ENCODE measurements at places on chromosomes 2 and 18.

DNA sequence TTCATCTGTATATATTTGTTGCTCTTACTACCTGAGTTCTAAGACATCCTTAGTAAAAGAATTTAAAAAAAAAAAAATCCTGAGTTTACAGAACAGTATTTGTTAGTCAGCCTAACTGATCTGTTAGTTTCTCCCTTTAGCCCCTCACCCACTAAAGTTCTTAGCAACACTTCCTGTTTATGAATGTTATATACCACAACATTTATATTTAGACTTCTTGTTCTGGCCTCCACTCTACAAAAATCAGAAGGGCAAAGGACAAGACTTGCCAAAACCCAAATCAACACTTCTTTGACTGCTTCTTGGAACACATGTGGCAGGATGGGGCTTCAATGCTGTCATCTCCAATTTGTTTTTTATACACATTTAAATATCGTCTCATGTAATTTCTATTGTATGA is 71.1 kb downstream of the MGAT5 start:
- no peak for DNase-seq

DNA sequence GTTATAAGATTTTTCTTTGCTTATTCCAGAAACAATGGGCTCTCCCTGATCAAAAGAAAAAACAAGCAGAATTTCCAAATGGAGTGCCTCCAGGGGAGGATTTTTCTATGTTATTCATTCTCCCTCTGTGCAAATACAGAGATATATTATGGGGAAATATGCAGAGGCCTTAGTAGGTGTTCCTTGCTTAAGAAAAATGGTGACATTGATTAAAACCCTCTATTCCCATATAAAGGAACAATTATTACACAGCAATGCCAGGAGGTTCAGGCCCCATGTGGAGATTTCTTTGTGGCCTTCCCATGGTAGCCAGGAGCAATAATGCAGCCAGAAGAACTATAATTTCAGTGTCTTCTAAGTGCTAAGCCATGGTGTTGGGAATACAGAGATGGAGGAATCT is 255.9 kb upstream of the CXCR4 start:
- DNase-seq, result no peak

DNA sequence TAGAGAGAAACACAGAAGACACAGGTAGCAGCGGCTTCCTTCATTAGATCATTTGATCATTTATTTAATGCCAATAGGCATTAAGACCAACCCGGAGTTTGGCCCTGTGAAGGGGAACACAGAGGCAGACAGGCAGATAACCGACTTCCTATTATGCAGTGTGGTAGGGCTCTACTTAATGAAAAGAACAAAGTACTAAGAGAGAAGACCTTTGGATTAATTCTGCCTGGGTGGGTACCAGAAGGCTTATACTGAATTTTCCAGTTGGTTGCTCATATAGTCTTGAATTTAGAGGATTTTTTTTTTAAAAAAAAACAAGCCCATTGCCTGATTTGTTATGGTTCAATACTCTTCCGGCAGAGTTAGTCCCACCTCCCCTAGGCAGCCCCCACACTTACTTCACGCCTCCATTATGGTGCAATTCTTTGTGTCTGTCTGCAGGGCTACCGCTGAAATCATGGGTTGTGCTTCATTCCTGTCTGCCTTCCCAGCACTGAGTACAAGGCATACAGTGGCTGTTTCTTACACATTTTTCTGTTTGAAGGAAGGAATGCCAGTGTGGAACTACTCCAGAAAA is 244.3 kb upstream of the APCDD1 start:
- DNase-seq, result no peak

GRCh38 chr2:72111061-72111460 is 36.6 kb downstream of the CYP26B1 start:
- no peak for DNase-seq
